ENCODE measurements at places on chromosomes 3 and 15.

GRCh38 chr3:97793420-97794019, 28.3 kb upstream of the CRYBG3 start:
- DNase-seq = no peak

DNA sequence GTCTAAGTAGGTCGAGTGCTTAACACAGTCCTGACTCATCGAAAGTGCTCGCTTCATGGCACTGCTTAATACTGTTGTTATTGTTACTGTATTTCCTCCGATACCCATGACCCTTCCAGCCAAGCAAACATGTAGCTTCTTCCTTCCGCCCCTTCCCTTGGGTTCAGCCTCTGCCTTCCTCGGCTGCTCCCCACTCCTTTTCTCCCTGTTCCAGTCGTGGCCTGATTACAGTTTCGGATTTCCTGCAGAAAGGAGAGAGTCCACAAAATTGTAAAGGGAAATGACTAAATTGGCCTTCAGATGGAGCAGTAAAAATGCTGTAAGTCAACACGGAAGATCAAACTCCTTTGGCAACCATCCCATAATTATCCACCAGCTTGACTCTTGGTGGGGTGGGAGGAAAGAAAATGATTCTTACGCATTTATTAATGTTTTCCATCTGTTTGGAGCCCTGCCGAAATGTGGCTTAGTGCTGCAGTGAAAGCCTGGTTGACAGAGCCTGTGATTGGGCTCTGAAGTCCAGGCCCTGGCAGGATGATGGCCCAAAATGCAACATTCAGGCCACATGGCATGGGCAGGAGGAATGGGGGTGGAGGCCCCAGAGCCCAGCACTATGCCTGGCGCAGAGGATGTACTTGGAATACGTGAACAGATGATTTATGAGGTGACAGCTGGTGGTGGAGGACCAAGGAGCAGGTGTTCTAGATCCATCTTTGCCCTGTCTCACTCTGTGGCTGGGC, 37.6 kb downstream of the FAM3D start:
- no peak for DNase-seq

DNA sequence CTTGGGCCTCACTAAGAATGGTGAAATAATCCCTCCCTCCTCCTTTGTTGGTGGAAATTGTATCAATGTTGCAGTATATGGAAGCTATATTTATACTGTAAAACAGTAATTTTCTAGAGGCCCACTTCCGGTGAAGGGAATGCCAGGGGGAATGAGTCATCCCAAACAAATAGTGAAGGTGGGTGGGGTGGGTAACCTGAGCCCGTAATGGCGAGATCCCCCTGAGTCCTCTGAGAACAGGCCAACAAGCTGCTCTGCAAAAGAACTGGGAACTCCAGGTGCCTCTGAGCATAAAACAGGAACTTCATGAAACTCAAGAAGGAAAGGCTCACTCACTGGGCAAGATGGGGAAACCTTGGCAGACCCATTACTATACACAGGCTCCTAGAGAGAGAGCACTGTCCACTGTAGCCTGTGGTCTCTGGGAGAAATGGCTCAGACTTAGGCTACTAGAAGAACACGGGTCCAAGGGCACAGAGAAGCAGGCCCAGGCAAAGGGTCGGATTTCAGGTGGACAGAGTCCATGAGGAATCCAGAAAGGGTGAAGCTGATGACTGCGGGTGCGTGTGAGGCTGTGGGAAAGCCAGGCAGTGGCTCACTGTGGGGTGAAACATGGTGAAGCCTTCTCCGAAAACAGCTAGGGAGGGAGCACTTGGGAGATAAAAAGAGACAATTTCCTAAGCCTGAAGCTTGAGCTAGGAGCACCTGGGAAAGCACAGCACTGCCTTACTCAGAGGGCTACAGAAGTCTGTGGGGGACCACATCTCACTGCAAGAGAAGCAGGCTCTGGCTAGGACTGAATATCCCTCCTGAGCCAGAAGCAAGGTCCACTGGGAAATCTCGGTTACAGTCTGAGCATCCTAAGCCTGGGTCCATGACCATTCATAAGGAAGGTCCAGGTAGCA, 19.8 kb downstream of the LARP6 start:
- DNase-seq = no peak

GRCh38 chr15:77817434-77817833, 184.7 kb upstream of the LINGO1 start:
- no peak for DNase-seq

- no peak for DNase-seq
Measured at GRCh38 chr3:60355825-60356224, 895.4 kb downstream of the FHIT start.

DNA sequence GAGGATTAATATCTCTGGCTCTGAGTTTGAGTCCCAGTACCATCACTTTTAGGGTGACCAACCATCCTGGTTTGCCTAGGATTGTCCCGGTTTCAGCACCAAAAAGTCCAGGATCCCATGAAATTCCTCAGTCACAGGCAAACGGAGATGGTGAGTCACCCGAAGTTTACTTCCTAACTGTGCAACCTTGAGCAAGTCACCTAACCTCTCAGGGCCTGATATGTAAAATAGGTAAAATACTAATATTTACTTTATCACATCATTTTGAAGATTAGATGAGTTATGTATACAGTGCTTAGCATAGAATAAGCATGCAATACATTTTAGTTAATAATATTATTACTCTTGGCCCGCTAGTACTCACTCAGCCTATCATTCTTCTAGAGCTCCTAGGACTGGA, 91.1 kb upstream of the KCNMB2 start:
- DNase-seq = no peak

GRCh38 chr3:151156618-151157216, 46.3 kb downstream of the GPR171 start:
- no peak for DNase-seq

GRCh38 chr3:14253022-14253706, 74.5 kb downstream of the LSM3 start:
- no peak for DNase-seq

- DNase-seq = no peak
Measured at GRCh38 chr3:106740116-106740515, 637.1 kb upstream of the CCDC54 start.

DNA sequence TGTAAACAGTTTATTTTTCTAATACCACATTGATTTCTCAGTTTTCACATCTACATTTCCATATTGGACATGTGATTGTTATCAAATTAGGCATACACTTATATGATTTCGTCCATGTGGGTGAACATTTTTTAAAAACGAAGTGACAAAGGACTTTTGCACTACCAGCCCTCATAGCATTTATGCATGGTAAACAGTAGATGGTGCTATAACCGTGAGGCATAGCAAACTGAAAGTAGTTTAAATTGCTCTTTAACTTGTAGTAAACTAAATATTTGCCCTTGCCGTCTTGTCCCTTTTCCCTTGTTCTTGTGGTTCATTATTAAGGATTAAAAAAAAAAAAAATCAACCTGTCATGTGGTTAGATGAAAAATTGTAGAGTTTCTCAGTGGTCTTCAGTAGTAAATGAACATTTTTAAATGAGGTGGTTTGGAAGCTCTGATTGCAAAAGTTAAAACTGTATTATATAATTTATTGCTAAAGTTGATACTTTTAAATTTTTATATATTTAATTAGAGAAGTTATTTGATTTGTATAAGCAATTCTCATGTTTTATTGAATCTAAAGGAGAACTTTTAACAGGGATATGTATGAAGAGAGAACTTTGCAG, 24.0 kb downstream of the STX19 start:
- no peak for DNase-seq

GRCh38 chr15:76994001-76994400, 925 bp upstream of the PSTPIP1 start:
- DNase-seq = no peak

DNA sequence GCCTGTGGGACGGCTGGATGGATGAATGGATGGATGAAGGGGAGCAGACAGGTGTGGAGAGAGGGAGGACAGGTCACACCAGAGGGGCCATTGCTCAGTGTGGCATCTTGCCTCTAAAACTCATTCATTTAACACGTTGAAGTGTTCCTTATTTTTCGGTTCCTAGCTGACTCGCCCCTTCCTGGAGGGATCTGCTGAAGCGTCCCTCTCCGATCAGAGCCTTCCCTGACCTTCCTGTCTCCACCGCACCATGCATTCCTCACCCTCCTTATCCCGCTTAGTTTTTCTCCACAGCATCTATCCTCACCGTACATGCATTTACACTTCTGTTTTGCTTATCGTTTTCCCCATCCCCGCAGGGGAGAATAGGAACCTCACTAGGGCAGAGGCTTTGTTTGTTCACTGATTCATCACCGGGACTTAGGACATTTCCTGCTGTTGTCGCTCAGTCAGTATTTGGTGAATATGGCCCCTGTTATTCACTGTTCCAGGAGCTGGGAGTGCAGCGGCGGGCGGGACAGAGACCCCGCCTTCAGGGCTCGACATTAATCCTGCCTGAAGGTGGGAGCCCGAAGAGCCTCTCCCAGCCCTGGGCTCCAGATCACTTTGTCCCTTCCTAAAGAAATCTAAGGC, 32.0 kb downstream of the FOXL2 start:
- no peak for DNase-seq

- DNase-seq = no peak
Measured at GRCh38 chr3:16474920-16475319, 38.6 kb downstream of the RFTN1 start.

DNA sequence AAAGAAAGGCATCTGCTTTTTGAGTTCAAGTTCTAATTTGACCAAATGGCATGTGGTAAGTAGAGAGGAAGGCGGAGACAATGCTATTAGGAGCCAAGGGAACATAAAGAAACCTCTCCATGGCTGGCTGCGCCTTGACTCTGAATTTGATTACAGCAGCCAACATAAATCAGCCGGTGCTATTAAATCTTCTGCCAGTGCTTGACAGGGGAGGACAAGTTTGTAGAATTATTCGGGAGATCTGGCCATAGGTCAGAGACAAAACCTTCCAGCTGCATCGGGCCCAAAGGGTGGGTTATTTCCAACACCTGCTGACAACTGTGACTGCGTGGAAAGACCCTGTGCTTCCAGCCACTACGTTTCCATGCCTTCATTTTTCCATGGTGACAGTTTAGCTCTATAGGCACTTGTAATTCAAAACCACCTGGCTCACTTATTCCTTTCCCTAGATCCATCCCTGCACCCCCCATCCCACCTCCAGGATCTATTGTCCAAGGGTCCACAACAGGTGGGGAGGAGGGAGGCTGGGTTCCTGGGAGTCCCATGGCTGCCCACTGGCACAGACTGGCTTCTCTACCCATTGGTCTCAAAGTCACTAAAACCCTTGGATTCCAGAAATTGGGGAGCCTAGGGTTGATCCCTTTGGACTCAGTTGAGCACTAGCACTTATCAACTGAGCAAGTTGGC, 15.9 kb downstream of the COLQ start:
- DNase-seq = no peak

DNA sequence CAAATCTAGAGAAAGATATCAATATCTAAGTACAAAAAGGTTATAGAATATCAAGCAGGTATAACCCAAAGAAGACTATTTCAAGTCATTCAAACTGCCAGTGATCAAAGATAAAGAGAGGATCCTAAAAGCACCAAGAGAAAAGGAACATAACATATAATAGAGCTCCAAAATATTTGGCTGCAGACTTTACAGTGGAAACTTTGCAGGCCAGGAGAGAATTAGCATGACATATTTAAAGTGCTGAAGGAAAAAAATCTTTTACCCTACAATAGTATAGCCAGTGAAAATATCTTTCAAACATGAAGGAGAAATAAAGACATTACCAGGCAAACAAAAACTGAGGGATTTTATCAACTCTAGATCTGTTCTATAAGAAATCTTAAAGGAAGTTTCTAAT, 254.3 kb upstream of the ARHGEF26 start:
- no peak for DNase-seq

- no peak for DNase-seq
Measured at GRCh38 chr3:13077431-13078162, 4.4 kb upstream of the IQSEC1 start.

GRCh38 chr15:59686389-59686788, 2.7 kb downstream of the BNIP2 start:
- no peak for DNase-seq

GRCh38 chr3:5317557-5317956, 130.1 kb downstream of the EDEM1 start:
- no peak for DNase-seq

- no peak for DNase-seq
Measured at GRCh38 chr15:50820808-50821382, 55.4 kb upstream of the SPPL2A start.

- DNase-seq = no peak
Measured at GRCh38 chr3:196995027-196995426, 26.4 kb upstream of the PIGZ start.

DNA sequence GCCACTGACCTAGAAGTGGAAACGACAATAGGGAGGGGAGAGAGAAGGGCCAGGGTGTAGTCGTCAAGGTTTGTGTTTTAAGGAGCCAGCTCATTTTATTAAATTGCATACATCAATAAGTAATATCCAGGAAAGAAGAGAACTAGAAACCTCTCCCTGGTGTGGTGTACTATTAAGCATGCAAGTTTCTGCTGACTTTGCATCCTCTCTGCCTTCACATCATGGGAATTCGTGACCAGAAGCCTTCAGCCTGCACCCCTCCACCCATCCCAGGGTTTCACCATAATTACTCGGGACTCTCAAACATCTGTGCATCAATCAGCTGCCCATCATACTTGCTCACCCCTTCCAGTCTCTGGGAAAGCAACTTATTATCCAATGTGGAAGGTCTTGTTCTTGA, 70.9 kb upstream of the UBE3A start:
- DNase-seq = no peak

GRCh38 chr3:175070946-175071345, 211.8 kb downstream of the NAALADL2 start:
- DNase-seq = no peak

GRCh38 chr3:179449636-179450035, 1.6 kb downstream of the GNB4 start:
- no peak for DNase-seq

- no peak for DNase-seq
Measured at GRCh38 chr3:157830556-157831236, 275.5 kb downstream of the SHOX2 start.

GRCh38 chr15:61380270-61380669, 151.2 kb upstream of the RORA start:
- DNase-seq = no peak

DNA sequence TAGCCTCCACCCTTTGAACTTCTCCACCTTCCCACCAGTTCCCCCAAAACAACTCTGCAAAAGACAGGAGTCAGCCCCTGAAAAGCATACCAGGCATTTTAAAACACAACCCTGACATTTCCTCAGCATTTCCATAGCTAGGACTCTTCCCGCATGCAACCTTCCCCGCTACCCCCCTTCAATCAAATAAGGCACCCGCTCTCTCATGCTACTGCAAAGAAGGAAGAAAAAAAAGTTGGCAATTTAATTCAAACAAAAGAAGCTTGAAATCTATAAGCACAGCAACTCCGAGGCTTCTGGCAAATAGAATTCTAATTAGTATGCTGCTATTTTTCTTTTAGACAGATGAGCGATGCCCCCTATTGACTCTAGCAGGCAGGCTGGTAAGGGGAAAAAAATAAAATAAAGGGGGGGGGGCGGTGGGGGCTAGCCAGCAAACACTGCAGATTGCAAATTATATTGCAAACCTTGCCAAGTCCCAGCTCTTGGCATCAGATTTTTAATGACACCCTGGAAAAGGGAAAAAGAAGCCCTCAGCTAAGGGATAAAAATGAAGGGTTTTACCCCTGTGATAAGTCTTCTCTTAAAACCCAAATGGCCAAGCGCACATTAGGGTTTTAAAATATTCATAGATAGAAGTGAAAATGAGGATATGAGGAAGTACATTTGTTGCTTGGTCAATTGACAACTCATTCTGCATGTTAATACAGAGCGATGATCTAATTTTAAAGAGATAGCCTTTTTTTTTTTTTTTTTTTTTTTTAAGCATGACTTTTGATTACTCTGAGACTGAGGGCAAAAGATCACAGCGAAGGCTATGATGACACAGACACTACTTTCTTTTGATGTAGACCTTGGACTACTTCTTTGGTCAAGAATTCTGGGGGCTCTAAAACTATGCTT, 255.2 kb downstream of the NR2F2 start:
- DNase-seq = no peak

Measured in coronary artery (tissue), 2 donors.